Bronchial epithelial cell (primary cell): ENCODE measurements at places on chromosomes 2 and 18. TPM values are rescaled to one million over a fixed set of nuclear protein-coding genes. Genes with fewer than 3 reads are reported as not detected.

Gene SERPINB10
- total RNA-seq, result under 0.01 and 0.79 TPM in 2 replicates

DNA sequence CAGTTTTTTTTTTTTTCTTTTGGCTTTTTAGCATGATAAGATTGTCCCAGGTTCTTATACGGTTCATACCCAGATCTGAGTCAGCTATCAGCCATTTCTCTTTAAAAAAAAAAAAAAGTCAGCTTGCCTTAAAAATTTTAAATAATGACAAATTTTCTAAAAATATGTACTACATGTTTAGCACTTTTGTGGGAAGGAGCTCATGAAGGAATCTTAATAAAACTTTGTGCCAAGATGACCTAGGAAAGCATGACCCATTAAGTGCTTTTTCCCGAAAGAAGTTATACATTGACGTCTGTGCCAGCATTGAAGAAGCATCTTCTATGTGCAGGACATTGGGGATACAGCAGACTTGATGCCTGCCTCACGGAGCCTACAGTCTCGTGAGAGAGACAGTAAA, 4.5 kb upstream of the RBMS1 start:
- no peak for DNase-seq

- no peak for DNase-seq
Observed at GRCh38 chr18:50334546-50335152, 40.2 kb upstream of the SKA1 start.

DNA sequence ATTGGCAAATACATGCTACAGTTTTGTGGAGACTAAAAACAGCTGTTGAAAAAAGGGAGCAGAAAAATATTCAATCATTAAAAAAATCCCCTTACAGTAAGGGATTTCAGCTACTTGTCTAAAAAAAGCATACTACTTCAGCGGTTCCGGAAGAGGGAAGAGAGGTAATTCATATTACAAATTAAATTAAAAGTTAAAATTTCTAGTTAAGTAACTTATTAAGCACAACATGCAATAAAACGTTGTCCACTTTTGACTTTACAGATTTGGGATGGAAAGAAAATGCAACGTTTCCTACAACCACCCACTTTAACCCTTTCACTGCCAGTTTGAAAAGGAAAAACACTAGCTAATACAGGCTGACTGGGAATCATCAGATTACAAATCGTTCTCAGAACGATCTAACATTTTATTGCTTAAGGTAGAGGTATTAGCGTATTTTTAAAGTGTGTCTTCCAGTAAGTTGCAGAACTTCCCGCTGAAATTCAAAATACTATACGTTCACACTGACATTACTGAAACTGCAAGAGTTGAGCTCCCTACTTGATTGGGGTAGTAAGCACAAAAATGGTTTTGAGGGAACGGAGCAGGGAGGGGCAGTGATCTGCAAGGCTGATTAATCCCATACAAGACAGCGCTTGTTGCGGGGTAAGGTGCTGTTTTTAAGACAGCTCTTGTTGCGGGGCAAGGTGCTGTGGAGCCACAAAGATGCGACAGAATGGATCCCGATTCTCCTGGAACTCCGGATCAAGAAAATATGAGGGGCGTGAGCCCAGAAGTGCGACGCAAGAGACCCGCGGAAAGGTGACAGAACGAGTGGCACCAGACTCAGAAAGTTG, 743 bp downstream of the HADHA start:
- DNase-seq, result peak; percentile 71

- DNase-seq, result peak; percentile 74
Observed at GRCh38 chr2:200373973-200374416, 67.5 kb downstream of the SPATS2L start.

DNA sequence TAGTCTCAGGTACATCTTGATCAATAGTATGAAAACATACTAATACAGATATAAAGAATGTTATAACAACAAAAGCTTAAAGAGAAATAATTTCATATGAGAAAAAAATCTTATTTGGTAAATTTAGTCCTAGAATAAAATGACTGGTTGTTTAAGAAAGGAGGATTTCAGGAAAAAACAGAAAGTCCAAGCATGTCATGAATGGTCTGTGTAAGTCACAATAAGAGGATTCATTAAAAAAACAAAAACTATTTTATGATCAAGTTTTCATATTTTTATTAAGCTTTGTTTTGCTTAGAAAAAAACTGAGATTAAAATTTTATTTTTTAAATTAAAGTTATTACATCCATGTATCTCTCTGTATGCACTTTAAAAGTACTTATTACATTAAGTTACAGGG, 353.9 kb upstream of the SPHKAP start:
- no peak for DNase-seq

Gene FARSB
- 12.9 and 13.6 TPM in 2 replicates for total RNA-seq
